Skeletal muscle tissue (tissue), 5 donors: ENCODE measurements at places on chromosomes 4 and X. TPM values are rescaled to one million over a fixed set of nuclear protein-coding genes. Genes with fewer than 3 reads are reported as not detected.

Gene CXCL5
- total RNA-seq: under 0.01 TPM

Gene APBB2
- 41.2 TPM for total RNA-seq

Gene MGAT4D
- not detected for total RNA-seq

Gene TAF1
- 59.0 TPM for total RNA-seq

Gene TMEM47
- total RNA-seq: 54.8 TPM

Gene SUPT20HL1
- total RNA-seq: not detected

Gene SMIM20
- total RNA-seq: 27.1 TPM

Gene GAGE12J
- total RNA-seq: not detected

Gene TMSB15B
- 5.2 TPM for total RNA-seq

Gene TXK
- total RNA-seq: 0.52 TPM

Gene CYSLTR1
- 7.3 TPM for total RNA-seq

Gene BANK1
- total RNA-seq: 0.52 TPM

Gene GPR119
- not detected for total RNA-seq

Gene TMEM128
- 27.1 TPM for total RNA-seq

Gene RBMXL3
- not detected for total RNA-seq

Gene ENPEP
- total RNA-seq: 9.9 TPM

Gene AREG
- total RNA-seq: not detected

Gene LDB2
- 55.8 TPM for total RNA-seq

Gene ABCD1
- 10.4 TPM for total RNA-seq

Gene GPRASP3
- total RNA-seq: 6.3 TPM
